ENCODE measurements at places on chromosomes 1 and 21. TPM values are rescaled to one million over a fixed set of nuclear protein-coding genes. Genes with fewer than 3 reads are reported as not detected.

DNA sequence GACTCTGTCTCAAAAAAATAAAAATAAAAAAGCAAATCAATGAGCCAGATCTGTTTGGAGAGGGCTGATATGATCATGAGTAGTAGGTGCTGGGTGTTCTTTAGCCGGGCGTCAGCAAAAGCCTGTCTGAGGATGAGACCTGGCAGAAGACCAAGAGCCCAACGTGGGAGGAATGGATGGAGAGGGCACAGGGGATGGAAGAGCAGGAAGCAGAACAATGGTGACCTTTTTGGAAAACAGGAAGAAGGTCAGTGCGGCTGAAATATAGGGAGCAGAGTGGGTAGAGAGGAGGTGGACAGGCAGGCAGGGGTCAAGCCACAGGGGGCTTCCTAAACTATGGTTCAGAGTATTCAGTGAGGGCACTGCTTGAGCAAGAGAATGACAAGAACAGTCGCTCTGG, 30.9 kb downstream of the VWA5B1 start:
- H3K36me3 ChIP-seq: no peaks in the 10 kb centered on the region
- no peaks in the 10 kb centered on the region for H3K4me1 ChIP-seq
- peaks cover 1% of the 10 kb centered on the region for H3K27me3 ChIP-seq
- no peak overlapping the region for H3K27ac ChIP-seq
- peak; percentile 4 for DNase-seq

GRCh38 chr1:116485976-116486375, 84.8 kb downstream of the CD58 start:
- H3K27me3 ChIP-seq: no peaks in the 10 kb centered on the region
- no peaks in the 10 kb centered on the region for H3K36me3 ChIP-seq
- H3K4me1 ChIP-seq: peaks cover 36% of the 10 kb centered on the region
- DNase-seq: no peak

DNA sequence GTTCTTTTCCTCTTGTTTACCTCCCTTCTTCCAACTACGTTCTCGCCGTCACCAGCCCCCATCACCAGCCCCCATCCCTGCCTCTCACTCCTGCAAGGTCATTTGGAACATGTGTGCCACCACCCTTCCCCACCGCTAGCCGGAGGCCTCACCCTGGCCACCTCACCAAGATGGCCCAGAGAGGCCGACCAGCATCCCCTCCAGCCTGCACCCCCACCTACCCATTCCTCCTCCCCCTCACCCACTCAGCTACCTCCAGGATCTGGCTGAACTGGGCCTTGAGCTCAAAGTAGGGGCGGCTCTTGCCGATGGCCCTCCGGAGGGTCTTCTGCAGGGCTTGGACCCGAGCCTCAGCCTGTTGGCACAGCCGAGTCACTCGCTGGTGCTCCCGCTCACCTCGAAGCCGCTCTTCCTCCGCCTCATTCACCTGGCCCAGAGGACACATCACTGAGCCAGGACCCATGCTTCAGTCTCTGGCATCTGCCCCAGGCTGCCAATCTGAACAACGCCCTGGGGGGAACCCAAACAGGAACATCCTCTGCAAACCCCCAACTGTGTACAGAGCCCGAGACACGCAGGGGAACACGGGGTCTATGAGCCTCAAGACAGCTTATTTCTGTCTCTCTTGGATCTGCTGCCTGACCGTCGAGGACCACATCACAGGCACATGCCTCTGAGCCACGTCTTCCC, 12.8 kb downstream of the SH3BP5L start:
- H3K36me3 ChIP-seq: peaks cover 46% of the 10 kb centered on the region
- H3K4me3 ChIP-seq: no peak overlapping the region
- H3K27me3 ChIP-seq: no peaks in the 10 kb centered on the region
- H3K4me1 ChIP-seq: no peaks in the 10 kb centered on the region

GRCh38 chr1:43711524-43712386, 4.4 kb downstream of the ST3GAL3 start:
- peaks cover 43% of the 10 kb centered on the region for H3K4me1 ChIP-seq
- no peak overlapping the region for H3K4me3 ChIP-seq
- H3K36me3 ChIP-seq: no peaks in the 10 kb centered on the region

- H3K4me3 ChIP-seq: no peak overlapping the region
- no peak for DNase-seq
- H3K4me1 ChIP-seq: no peaks in the 10 kb centered on the region
- no peaks in the 10 kb centered on the region for H3K36me3 ChIP-seq
- H3K27me3 ChIP-seq: peaks cover 22% of the 10 kb centered on the region
These were observed 63.5 kb upstream of the OLIG2 start for GRCh38 chr21:32962268-32962667.

DNA sequence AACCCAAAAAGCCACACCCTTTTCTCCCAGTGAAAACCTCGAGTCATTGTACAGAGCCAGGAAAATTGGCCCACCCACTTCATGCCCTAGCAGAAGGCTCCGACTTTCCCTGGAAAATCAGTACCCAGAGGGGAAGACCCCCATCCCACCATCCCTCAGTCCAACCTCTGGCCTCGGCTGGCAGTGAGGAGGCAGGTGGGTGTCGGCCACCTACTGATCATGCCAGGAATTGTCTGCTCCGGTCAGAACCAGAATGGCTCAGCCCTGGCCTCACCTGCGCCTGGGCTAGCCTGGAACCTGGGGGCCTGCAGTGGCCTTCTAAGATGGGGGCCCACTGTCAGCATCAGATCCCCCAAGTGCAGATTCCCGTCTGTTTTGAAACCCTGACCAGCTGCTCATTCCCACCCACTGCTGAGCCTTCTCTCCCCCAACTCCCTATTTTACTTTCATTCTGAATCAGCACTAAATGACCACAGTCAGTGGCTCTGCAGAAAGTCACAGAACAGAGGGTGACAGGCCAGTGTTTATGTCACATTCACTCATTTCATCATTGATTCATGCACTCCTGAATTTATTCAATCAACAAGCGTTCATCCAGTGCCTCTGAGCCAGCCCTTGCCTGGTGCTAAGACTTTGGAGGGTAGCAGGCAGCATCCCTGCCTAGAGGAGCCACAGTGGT, 3.0 kb upstream of the S100A9 start:
- H3K4me1 ChIP-seq: no peaks in the 10 kb centered on the region
- no peaks in the 10 kb centered on the region for H3K27me3 ChIP-seq
- H3K27ac ChIP-seq: no peak overlapping the region
- no peaks in the 10 kb centered on the region for H3K36me3 ChIP-seq
- no peak overlapping the region for H3K4me3 ChIP-seq

- H3K4me3 ChIP-seq: no peak overlapping the region
- no peaks in the 10 kb centered on the region for H3K36me3 ChIP-seq
- no peaks in the 10 kb centered on the region for H3K27me3 ChIP-seq
- DNase-seq: no peak
These were observed 68.4 kb downstream of the ZZZ3 start for GRCh38 chr1:77614037-77614436.

DNA sequence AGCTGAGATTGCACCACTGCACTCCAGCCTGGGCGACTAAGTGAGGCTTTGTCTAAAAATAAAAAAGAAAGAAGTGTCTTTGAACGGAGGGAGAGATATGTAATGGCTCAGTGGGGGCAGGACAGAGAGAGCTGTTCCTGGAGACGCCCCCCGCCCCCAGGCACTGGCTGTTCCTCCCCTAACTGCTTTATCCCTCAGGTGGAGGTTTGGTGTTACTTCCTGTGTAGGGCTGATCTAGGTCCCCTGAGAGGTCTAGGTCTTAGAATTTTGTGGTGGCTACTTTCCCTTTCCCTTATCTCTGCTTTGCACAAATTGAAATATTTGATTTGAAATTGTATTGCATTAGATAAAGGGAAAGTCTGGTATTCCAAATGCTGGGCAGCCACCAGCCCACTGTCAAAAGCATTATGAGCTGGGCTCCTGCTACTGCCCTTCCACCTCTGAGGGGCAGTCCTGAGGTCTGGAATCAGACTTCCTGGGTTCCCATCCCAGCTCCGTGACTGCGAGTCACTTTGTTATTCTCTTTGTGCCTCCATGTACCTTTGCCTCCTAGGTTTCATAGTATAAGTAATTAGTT, 134.8 kb upstream of the KIF26B start:
- no peaks in the 10 kb centered on the region for H3K4me1 ChIP-seq
- DNase-seq: no peak
- H3K27me3 ChIP-seq: no peaks in the 10 kb centered on the region
- no peaks in the 10 kb centered on the region for H3K36me3 ChIP-seq
- H3K27ac ChIP-seq: no peak overlapping the region
- no peak overlapping the region for H3K4me3 ChIP-seq

GRCh38 chr1:11174261-11174942, 14.8 kb upstream of the ANGPTL7 start:
- H3K4me3 ChIP-seq: no peak overlapping the region
- H3K27ac ChIP-seq: no peak overlapping the region
- no peaks in the 10 kb centered on the region for H3K27me3 ChIP-seq
- H3K36me3 ChIP-seq: peaks cover 2% of the 10 kb centered on the region
- no peak for DNase-seq

DNA sequence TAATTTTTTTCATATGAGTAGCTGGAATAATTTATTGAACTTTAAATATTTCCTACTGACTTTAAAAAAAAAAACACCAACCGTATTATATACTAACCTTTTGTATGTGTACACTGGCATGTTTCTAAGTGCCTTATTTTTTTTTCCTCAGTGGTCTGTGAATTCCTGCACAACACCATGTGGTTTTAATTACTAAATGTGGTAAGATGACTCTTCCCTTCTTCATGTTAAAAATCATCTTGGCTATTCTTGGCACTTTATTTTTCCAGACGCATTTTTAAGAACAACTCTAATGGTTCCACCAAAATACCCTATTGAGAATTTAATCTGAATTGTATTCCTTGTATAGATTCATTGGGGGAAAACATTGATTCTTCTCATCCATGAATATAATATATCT, 28.4 kb downstream of the PPP2R5A start:
- H3K36me3 ChIP-seq: no peaks in the 10 kb centered on the region
- H3K4me1 ChIP-seq: no peaks in the 10 kb centered on the region
- DNase-seq: no peak

GRCh38 chr1:204997591-204998355, 45.2 kb upstream of the CNTN2 start:
- no peak for DNase-seq
- peaks cover 2% of the 10 kb centered on the region for H3K27me3 ChIP-seq
- no peak overlapping the region for H3K27ac ChIP-seq
- H3K36me3 ChIP-seq: no peaks in the 10 kb centered on the region
- no peaks in the 10 kb centered on the region for H3K4me1 ChIP-seq
- H3K4me3 ChIP-seq: no peak overlapping the region

GRCh38 chr1:219031809-219032208, 141.9 kb upstream of the LYPLAL1 start:
- H3K36me3 ChIP-seq: no peaks in the 10 kb centered on the region
- no peak for DNase-seq

- no peak for DNase-seq
- no peaks in the 10 kb centered on the region for H3K27me3 ChIP-seq
- H3K36me3 ChIP-seq: no peaks in the 10 kb centered on the region
- H3K4me3 ChIP-seq: no peak overlapping the region
- no peak overlapping the region for H3K27ac ChIP-seq
These were observed 56.2 kb upstream of the EPS8L3 start for GRCh38 chr1:109819906-109820305.

GRCh38 chr1:71650119-71650518, 569.3 kb upstream of the ZRANB2 start:
- no peaks in the 10 kb centered on the region for H3K36me3 ChIP-seq
- H3K4me1 ChIP-seq: no peaks in the 10 kb centered on the region
- no peaks in the 10 kb centered on the region for H3K27me3 ChIP-seq
- no peak overlapping the region for H3K27ac ChIP-seq
- no peak overlapping the region for H3K4me3 ChIP-seq

- no peaks in the 10 kb centered on the region for H3K27me3 ChIP-seq
- no peak overlapping the region for H3K4me3 ChIP-seq
- DNase-seq: no peak
These were observed 332.4 kb upstream of the ZP4 start for GRCh38 chr1:238223076-238223640.

GRCh38 chr1:97875996-97876395, 44.8 kb downstream of the DPYD start:
- H3K27me3 ChIP-seq: no peaks in the 10 kb centered on the region
- no peaks in the 10 kb centered on the region for H3K4me1 ChIP-seq
- H3K36me3 ChIP-seq: no peaks in the 10 kb centered on the region
- no peak overlapping the region for H3K4me3 ChIP-seq
- H3K27ac ChIP-seq: no peak overlapping the region
- DNase-seq: no peak

GRCh38 chr1:186183219-186183618, 191.8 kb downstream of the TPR start:
- no peak for DNase-seq
- H3K4me1 ChIP-seq: peaks cover 12% of the 10 kb centered on the region
- no peaks in the 10 kb centered on the region for H3K36me3 ChIP-seq
- H3K27me3 ChIP-seq: no peaks in the 10 kb centered on the region
- no peak overlapping the region for H3K27ac ChIP-seq
- H3K4me3 ChIP-seq: no peak overlapping the region

- no peaks in the 10 kb centered on the region for H3K36me3 ChIP-seq
- no peak for DNase-seq
- no peak overlapping the region for H3K4me3 ChIP-seq
- H3K27me3 ChIP-seq: no peaks in the 10 kb centered on the region
These were observed 130.3 kb downstream of the TIAM1 start for GRCh38 chr21:31213787-31214186.

- no peaks in the 10 kb centered on the region for H3K27me3 ChIP-seq
- peak; percentile 78 for DNase-seq
- no peak overlapping the region for H3K4me3 ChIP-seq
- H3K36me3 ChIP-seq: no peaks in the 10 kb centered on the region
These were observed 640.9 kb upstream of the PLXNA2 start for GRCh38 chr1:208885060-208885459.

- no peak for DNase-seq
- H3K4me3 ChIP-seq: no peak overlapping the region
These were observed 21.3 kb downstream of the CCN1 start for GRCh38 chr1:85601901-85602300.

DNA sequence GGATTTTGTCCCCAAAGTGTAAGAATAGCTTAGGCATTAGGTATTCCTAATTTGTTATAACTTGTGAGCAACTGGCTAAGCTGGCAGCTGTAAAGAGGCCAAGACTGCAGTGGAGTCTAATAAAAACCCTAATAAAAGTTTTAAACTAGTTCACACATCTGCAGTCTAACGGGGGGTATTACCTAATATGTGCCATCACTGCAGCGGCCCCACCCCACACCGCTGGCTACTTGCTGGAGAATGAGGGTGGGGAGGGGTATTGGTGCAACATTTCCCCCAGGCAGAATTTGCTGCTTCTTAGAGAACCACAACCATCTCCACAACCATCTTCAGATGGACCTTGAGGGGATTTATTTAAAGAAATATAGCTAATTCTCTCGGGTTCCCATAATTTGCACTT, 135.0 kb downstream of the ZC3H11B start:
- H3K27me3 ChIP-seq: no peaks in the 10 kb centered on the region
- no peak overlapping the region for H3K4me3 ChIP-seq
- no peaks in the 10 kb centered on the region for H3K4me1 ChIP-seq
- DNase-seq: no peak
- no peak overlapping the region for H3K27ac ChIP-seq

GRCh38 chr1:216410026-216410425, 13.2 kb downstream of the USH2A start:
- no peaks in the 10 kb centered on the region for H3K27me3 ChIP-seq
- H3K27ac ChIP-seq: no peak overlapping the region
- DNase-seq: no peak
- H3K36me3 ChIP-seq: no peaks in the 10 kb centered on the region
- H3K4me3 ChIP-seq: no peak overlapping the region
- no peaks in the 10 kb centered on the region for H3K4me1 ChIP-seq

Gene LRRC3
- 4.2 TPM for total RNA-seq

Gene TPTE
- total RNA-seq: not detected

Gene LIPI
- not detected for total RNA-seq

Gene SDHB
- total RNA-seq: 90.3 TPM

Gene PTPN7
- total RNA-seq: 1.9 TPM

Gene TRPM2
- not detected for total RNA-seq

Gene REG4
- total RNA-seq: not detected

Gene LRRC71
- total RNA-seq: 1.2 TPM

Gene SH3BGR
- total RNA-seq: 0.42 TPM

Measured in endothelial cell of umbilical vein (primary cell).